Stromal cell of bone marrow (primary cell): ENCODE measurements at places on chromosomes 6 and 20.

- no peak for DNase-seq
These were observed 63.9 kb upstream of the MOCS1 start for GRCh38 chr6:39998126-39998525.

GRCh38 chr6:136525586-136526195 lies 24.5 kb downstream of the MAP7 start:
- DNase-seq: no peak

DNA sequence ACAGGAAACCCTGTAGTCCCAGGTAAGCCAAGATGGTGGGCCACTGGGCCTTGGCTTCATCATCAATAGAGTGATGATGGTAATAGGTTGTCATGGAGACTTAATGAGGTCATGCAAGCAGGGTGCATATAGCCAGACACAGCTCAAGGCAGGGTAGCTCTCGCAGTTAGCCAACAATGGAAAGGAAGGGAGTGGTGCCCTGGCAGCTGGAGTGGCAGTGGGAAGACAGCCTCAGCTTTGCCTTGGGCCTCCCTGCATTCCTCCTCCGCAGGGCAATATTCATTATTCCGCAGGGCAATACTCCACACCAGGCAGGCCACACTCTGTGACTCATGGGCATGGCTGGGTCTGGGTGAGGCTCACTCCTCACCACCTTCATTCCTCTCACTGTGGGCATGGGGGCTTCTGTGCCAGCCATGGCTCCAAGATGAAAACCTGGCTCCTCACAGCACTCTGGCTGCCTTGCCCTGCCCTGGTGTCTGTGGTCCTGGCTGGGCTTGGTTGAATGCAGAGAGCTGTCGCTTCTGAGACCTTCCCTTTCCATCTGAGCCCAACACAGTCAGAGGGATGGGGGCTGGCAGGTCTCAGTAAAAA lies 163.1 kb upstream of the PMEPA1 start:
- DNase-seq: no peak

GRCh38 chr20:38805502-38805957 lies at the start of gene PPP1R16B:
PPP1R16B (plus strand) TSS chr20:38805697; CDS start chr20:38835926, 30,229 bp downstream.
- no peak for DNase-seq

DNA sequence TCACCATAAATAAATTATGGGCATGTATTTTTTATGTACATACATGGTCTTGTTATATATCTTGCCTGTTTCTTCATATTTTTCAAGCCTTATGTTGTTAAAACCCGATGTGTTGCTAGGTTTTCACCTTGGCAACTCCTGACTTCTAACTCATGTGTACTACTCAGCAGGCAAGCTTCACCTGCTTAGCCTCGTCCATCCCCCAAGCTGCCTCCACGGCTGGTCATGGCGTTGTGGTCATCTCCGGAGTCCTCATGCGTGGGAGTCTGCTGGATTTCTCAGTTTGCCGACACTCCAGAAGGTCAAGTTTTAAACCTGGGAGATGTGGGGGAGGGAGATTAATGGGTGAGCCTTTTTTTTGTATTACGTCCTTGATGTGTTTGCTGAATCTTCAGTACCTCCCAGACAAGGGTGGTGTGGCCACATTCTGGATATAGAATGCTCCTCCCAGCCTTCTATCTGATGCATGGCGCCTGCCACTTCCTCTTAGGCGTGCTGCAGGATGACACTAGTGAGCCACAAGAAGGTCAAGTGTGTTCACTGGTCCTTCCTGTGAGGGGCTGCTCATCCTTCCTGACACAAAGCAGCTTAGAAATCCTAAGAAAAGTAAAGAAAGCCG lies 26.6 kb upstream of the EDN3 start:
- no peak for DNase-seq

GRCh38 chr6:35474131-35474941 lies 6.1 kb downstream of the RPL10A start:
- DNase-seq: no peak

DNA sequence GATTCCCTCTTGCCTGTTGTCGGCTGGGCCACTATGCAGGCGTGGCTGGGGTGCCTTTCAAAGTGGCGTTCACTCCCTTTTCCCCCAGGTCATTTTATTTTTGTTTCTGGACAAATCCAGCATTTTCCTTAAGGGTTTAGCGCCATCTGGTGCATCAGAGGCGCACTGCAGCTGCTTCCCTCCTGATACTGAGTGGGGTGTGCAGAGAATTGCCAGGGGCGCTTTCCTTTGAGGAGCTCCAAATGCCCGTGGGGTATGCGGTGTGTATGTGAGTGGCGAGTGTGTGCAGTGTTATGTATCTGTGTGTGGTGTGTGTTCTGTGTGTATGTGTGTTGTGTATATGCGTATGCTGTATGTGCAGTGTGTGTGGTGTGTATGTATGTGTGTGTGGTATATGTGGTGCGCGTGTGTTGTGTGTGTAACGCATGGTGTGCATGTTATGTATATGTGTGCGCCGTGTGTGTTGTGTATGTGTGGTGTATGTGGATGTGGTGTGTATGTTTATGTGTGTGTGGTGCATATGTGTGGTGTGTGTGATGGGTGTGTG lies 100.1 kb upstream of the AGPAT4 start:
- DNase-seq: no peak
